Right ventricle myocardium superior (tissue), 1 donor: ENCODE measurements at places on chromosomes 3 and 15.
A peak's percentile ranks its signal among the peaks of the same experiment; 100 is the strongest.

DNA sequence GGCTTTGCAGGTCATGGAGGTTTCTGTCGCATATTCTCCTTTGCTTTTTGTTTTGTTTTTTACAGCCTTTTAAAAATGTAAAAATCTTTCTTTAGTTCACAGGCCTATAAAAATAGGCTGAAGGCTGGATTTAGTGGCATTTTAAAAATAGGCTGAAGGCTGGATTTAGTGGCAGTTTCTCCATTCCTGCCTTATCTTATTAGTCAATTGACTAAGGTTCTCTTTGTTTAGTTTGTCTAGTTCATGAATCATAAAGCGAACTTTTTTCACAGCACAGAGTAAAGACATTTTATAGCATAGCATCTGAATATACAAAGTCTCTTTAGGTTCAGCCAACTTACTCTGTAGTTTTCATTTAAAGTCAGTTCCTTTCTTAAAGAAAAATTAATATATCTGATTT lies 31.4 kb downstream of the AP4E1 start:
- DNase-seq = no peak

DNA sequence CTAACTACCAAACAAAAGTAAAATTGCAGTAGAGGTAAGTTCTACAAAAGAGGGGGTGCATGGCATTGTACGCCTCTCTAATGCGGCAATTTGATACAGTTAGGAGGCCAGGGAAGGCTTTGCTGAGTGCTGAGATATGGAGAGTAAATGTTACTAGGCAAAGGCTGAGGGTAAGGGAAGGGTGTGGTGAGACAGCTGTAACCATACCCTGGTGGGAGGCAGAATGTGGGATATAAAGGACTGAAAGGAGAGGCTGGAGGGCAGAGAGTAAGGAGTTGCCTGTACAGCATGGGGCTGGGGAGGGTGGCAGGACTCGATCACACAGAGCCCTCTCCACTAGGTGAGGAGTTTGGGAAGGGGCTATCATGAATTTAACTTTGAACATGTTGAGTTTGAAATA lies 106.3 kb downstream of the PDCD6IP start:
- DNase-seq = no peak

DNA sequence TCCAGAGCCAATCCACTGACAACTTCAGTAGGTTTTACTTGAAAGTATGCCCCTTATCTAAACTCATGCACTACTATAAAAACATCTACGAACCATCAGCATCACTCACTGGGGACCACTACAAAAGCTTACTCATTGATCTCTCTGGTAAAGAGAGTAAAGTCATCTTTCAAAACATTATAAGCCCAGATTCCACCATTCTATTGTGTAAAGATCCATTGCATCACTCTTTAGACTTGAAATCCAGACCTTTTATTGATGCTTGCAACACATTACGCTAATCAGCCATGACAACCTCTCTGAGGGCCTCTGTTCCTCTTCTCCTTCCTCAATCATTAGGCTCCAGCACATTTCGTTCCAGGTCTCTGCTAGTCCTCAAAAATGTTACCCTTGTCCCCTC lies 248.9 kb upstream of the WNT5A start:
- DNase-seq = no peak

DNA sequence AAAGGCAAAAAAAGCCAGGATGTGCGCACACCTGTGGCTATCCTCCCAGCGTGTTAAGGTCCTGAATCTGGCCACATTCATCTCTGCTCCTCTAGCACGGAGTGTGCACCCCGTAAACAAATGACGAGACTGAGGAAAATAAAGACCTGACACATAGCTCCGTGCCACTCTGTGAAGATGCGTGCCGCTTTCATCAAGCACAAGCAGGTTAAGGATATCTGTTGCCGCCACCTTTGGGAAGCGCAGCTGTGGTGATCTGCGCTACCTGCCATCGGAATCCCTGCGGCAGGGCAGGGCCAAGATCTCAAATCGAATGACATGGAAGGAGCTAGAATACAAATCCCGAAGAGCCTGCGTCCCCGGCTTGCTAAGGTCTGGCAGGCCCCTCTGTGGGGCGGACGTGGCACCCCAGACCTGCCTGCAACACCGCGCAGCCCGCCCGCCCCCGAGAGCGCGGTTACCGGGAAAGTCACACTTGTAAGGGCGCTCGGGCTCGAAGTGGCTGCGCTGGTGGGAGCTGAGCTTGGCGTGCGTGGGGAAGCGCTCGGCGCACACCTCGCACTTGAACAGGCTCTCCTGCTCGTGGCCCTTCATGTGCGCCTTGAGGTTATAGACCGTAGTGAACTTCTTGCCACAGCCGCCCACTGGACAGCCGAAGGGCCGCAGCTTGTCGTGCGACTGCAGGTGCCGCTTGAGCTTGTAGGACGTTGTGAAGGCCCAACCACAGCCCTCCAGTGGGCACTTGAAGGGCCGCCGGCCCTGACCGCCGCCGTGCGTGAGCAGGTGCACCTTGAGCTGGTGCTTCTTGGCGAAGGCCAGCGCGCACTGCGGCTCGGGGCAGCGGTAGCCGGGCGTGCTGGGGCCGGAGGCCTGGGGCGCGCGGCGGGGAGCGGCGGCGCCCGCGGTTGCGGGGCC lies 936 bp downstream of the ZXDC start:
- peak; percentile 66 for DNase-seq

DNA sequence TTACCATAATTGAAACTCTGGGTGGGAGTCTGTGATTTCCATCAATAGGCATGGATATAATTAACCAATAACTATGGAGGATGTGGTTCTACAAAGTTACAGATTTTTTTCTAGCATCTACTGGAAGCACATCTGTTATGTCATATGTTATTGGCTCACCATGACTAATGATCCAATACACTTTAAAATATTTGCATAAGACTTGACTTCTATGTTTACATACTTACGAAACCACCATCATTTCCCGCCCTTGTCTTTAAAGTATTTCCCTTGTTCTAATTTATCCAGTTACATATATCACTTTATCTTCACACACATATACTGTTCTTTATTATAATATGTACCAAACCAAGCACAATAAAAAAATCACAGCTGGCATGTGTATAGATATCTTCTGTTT lies 380.3 kb upstream of the CBLB start:
- DNase-seq = no peak

GRCh38 chr3:128573707-128574162 lies 76.9 kb downstream of the RPN1 start:
- DNase-seq = peak; percentile 57

- no peak for DNase-seq
Observed at GRCh38 chr3:159929171-159930141, 59.2 kb upstream of the IL12A start.

DNA sequence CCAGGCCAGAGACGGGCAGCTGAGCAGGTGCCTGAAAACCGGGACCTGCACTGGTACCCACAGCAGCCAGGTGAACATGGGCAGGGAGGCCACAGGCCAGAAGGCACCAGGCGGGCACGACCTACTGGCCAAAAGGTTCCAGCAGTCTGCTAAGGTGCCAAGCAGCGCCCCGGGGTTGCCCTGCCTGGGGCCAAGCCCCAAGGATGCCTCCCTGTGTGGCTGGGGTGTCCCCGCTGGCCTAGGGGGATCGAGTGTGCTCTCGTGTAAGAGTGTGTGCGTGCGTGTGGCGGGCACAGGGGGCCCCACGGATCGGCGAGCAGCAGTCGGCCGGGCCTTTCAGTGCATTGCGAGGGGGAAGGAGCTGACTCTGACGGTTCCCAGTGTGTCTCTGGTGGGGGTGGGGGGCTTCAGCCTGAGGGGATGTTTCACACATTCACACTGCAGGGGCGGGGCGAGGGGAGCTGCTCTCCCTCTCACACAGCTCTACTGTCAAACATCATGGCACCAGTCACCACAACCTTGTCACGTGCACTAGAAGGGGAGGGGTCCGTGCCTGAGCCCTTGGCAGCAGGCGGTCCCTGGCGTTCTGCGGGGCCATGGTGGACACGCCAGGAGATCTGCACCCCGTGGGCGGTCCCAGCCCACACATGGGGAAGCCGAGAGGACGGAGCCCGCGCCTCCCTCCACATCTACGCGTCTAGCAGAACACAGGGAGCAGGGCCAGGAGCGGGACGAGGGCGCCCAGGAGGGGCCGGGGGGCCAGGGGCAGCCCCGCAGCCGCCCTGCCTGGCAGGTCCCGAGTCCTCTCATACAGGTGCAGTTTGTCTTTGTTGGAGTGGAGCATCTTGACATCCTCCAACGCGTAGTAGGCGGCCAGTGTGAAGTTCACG lies 44.5 kb downstream of the RGMA start:
- peak; percentile 32 for DNase-seq

GRCh38 chr3:141457624-141458236 lies 29.1 kb upstream of the RASA2 start:
- DNase-seq = no peak

GRCh38 chr3:71469138-71469435 lies 114.4 kb downstream of the FOXP1 start:
- no peak for DNase-seq

DNA sequence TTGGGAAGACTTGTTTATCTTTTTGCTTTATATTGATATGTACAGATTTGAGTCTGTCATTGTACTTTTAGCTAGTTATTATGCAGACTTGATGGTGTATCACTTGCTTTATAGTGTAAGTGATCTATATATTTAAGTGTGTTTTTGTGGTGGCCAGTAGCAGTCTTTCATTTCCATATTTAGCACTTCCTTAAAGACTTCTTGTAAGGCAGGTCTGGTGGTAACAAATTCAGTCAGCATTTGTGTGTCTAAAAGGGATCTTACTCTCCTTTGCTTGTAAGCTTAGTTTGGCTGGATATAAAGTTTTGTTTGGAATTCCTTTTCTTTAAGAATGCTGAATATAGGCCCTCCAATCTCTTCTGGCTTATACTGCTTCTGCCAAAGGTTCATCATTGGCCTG lies 322.5 kb upstream of the EPHA6 start:
- no peak for DNase-seq

DNA sequence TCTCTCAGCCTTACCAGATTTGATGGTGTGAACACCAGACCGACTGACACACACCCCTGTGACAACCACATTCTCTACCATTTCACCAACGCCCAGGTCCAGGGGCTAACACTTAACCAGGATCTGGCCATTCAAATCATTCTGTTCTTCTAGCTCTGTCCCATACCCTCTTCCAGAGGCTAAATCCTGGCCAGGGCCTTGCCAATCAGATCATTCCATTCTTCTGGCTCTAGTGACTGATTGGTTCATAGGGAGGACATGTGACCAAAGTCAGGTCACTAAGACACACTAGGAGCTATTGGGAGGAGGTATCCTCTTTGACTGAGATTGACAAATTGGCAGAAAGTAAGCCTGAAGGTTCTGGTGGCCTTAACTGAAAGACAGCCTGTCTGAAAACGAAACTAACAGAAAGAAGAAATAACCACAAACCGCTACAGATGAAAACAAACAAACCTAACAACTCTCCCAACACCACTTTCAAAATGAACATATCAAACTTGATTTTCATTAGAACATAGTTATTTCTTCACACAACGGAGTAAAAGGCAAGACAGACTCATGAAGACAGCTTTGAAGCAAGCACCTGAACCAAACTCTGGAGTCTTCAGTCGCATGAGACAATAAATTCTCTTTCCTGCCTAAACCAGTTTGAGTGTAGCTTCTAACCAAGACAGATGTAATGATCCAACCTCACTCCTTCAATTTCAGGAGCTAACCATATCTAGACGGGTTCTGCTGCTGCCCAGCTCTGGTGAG lies 68.5 kb downstream of the TRANK1 start:
- DNase-seq = no peak

GRCh38 chr3:122893754-122894668 lies 99.1 kb downstream of the SLC49A4 start:
- peak; percentile 51 for DNase-seq

DNA sequence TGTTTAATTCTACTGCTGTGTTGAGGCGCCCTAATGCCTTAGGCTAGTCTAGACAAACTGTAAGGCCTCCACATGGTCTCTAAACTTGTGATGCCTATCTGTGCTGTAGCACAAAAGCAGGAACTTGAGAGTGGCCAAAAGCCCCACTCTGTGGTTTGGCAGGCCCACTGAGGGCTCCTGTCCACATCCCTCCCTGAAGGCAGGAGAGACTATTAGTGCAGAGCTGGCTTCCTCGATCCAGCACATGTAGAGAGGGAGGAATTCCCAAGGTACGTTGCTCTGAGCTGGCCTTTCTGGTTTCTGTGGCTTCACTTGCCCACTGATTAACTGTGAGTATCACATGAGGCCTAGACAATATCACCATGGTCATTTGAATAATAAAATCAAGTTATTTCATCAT lies 90.6 kb downstream of the POLR2M start:
- DNase-seq = no peak

DNA sequence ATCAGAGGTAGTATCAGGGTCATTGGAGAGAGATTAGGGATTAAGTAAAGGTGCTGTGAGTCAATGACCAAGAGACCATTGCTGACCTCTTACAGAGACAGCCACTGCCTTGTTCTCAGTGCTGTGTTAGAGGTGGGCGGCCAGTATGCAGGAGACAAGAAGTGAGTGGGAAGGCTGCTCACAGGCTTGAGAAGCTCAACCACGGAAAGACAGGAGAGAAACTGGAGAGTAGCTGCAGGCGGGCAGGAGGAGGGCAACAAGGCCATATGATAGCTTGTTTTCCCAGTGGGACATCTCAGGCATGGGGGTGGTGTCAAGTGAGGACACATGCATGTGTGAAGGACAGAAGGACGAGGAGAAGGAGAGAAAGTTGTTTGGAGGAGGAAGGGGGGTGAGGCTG lies 237.3 kb downstream of the PDCD6IP start:
- DNase-seq = no peak

- DNase-seq = no peak
Observed at GRCh38 chr3:84963137-84963536, 4.3 kb downstream of the CADM2 start.

DNA sequence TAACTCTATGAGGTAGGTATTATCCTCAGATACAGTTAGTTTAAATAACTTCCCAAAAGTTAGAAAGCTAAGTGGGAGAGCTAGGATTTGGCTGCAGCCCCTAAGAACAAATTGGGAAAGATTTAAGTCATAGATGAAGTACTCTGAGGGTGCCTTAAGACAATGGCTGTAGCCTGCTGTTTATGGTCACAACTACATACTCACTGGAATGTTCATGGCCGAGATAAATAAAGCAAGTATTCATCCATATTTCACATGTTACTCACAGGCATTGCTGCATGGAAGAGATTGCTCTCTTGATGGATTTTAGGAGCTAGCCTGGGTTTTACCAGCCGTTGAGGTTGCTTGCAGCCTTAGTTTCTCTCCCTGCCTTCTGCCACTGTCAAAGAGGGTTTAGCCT lies 145.0 kb downstream of the CMSS1 start:
- no peak for DNase-seq

- no peak for DNase-seq
Observed at GRCh38 chr3:171175741-171176234, 149.3 kb upstream of the SLC2A2 start.

GRCh38 chr3:48553361-48553760 lies 3.2 kb downstream of the PFKFB4 start:
- DNase-seq = peak; percentile 19
